ENCODE measurements at places on chromosomes 6 and 20.

DNA sequence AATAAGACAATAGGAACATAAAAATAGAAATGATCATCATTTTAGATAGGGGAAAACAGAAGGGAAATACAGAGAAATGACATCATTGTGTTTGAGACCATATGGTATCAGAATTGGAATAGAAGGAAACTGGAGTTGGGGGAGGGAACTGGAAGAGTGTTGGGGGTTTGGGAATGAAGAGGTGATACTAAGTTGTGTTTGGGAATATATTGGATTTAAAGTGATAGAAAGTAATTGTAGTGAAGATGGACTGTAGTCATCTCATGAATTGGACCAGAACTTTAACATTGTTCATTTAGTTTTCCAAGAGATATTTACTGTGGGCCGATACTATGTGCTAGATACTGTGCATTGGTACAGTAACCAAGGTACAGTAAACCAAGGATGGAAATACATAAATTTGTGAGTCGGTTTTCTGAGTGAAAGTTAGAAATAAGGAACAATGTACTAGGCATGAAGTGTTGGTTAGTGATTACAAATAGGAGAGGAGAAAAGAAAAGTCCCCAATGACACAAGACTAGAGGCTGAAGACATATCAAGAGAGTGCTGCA lies 32.3 kb downstream of the KCNQ5 start:
- no peak for DNase-seq

DNA sequence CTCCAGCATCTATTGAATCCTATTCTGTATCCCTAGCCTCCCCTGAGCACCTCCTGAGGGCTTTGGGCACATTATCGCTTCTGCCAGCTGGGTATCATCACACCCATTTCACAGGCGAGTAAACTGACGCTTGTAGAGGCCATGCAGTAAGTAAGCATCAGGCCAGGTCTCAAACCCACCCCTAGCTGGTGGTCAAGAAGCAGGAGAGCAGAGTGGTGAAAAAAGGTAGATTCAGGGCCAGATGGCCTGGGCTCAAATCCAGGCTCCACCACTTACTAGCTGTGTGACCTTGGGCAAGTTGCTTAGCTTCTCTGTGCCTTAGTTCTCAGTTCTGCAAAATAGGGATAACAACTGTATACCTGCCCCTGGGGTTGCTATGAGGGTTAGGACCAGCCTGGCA lies 19.9 kb downstream of the GRM4 start:
- no peak for DNase-seq

DNA sequence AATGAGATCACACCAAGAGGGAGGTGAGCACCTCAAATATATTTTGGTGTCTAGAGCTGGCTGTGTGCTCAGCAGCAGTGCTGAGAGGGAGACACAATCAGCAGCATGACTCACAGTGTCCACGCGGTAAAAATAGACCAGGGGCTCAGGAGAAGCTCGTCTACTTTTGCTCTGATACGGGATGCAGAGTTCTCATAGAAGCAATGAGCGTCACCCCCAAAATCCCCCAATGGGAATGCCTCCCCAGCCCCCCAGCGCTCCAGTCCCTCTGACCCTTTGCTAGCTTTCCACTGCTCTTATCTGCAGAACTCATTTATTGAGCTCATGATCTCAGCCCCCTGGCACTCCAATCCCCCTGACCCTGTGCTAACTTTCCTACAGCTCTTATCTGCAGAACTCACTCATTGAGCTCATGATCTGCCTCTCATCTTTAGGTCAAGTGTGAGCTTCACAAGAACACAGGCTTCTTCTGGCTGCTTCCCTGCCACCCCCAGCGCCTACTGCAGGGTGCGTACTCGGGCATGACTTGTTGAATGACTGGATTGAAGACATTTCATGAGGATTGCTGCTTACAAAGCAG lies 34.0 kb downstream of the SYNDIG1 start:
- DNase-seq: peak; percentile 71

DNA sequence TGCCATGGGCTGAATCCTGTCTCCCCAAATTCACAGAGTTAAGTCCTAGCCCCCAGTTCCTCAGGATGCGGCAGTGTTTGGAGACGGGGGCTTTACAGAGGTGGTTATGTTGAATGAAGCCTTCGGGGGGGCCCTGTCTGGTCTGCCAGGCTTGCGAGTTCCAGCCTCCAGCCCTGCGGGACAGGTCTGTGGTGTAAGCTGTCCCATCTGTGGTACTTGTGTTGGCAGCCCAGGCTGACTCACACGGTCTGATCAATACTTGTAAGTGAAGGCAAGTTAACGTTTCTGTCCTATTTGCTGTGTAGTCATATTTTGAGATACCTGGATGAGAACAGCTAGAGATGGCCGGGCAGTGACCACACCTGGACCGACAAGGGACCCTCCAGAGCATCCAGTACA lies 51.8 kb upstream of the GPR31 start:
- no peak for DNase-seq

DNA sequence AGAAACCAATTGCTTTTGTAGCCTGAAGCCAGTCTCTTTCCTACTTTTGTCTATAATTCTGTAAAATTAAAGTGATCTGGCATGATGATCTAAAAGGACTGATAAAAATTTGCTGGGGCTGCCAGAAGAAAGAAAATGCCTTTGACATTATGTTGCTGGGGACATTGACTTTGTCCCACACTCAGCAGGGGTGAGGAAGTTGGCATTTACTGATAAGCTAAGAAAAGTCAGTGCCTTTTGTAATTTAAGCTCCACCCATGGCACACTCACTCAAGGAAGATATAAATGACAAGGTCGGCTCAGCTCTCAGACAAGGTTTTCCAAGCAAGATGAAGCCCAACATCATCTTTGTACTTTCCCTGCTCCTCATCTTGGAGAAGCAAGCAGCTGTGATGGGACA lies at the start of gene SEMG1:
Gene SEMG1, plus strand, starts transcription at position 309 of the 400 bp plus-strand sequence. Its CDS starts 21 bp downstream, at position 330.
- DNase-seq: no peak

GRCh38 chr6:16168858-16169257 lies 40.0 kb downstream of the MYLIP start:
- DNase-seq: peak; percentile 70

GRCh38 chr6:127051571-127052260 lies 66.8 kb upstream of the RSPO3 start:
- no peak for DNase-seq

GRCh38 chr20:63856098-63856511 lies 5.2 kb upstream of the ABHD16B start:
- no peak for DNase-seq

DNA sequence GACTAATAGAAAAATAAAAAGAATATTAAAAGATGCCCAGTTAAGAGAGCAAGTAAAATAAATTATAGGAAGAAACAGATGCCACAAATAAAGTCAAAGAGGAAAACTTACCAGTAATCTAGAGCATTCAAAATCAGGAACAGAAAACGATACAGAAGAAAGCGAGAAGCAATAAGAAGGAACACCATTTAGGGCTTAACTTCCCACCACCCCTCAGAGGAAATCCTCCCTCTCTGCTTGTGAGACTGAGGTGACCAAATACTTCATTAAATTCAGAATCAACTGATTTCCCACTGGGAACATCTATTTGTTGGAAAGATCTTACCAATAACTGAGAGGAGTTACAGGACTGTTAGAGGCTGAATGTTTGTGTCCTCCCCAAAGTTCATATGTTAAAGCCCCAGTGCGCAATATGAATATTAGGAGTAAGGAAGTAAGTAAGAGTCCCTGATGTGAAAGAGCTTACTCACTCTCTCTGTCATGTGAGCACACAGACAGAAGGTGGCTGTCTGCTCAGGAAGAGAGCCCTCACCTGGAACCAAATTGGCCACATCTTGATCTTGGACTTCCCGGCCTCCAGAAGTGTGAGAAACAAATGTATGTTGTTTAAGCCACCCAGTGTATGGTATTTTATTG lies 19.5 kb downstream of the KATNA1 start:
- no peak for DNase-seq

DNA sequence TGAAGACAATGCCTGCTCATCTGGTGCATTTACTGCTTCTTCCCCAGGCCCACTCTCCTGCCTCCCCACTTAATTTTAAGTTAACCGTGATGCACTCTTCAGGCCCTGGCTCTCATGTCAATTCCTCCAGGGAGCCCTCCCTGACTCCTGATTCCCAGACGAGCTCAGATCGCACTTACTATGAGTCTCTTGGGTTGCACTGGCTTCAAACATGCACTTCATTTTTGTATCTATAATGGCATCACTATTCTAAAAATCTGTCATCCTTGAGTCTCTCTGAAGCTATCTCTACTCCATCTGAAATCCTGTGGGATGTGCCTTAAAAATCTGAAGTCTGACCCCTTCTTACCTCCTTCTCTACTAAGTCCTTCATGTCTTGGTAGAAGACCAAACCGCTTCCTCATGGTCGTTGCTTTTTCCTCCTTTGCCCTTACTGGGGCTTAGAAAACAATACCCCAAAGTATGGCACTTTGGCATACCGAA lies 24.7 kb downstream of the COX4I2 start:
- no peak for DNase-seq

DNA sequence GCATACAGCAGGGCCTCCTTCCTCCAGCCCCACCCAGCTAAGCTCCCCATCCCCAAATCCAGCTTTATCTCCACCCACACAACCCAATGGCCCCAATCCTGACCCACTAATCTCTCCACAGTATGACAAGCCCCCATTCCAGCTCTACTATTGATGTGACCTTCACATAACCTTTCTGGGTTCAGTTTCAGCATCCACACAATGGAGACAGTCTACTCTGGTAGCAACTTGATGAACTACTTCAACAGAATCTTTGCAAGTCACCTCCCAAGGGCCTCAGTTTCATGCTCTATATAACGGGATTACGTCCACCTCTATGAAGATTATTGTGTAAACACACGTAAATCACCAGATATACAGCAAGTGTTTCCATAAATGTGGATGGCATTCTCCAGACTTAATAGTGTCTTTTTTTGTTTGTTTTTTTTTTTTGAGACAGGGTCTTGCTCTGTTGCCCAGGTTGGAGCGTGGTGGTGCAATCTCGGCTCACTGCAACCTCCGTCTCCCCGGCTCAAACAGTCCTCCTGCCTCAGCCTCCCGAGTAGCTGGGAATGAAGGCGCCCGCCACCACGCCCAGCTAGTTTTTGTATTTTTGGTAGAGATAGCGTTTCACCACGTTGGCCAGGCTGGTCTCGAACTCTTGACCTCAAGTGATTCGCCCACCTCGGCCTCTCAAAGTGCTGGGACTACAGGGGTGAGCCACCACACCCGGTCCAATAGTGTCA lies 1.4 kb downstream of the AHCY start:
- DNase-seq: no peak

DNA sequence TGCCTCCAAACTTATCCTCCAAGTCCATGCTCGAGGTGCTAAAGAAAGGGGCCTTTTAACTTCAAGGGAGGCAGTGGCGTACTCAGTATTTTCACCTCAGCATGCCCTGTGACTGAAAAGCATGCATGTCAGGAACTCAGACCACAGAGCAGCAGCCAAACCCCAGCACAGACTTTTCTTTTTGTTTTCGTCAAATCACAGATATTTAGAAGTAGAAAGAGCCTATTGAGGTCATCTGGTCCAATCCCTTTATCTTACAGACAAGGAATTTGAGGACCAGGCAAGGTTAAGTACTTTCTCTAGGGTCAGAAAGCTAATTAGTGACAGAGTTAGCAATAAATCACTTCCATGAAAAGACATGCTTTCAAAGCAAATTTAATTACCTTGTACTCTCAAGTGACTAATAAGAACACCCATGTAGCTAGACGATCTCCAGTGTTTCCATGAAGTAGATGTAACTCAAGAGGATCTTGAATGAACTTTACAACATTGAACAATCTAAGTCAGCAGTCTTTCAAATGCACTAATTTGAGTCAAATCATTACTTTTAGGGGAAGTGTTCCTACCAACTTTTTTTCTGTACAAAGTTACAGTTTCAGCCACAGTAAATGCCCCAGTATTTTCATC lies 35.9 kb downstream of the MOXD1 start:
- peak; percentile 99 for DNase-seq

DNA sequence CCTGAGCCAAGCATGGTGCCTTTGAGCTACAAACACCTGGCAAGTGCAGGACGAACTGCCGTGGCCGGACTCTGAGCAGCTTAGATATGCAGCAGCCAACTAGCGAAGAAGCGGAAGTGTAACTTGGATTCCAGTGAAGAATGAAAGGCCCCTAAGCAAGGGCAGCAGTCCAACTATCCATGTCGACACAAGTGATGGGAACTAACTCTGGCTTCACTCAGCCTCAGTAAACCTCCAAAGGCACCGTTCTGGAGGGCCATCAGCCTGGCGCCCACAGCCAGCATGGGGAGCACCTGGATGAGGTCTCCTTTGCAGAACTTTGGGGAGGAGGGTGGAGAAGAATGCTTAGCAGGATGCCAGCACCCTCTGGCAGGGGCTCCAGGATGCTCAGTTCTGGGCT lies 78.4 kb upstream of the MLN start:
- DNase-seq: no peak

DNA sequence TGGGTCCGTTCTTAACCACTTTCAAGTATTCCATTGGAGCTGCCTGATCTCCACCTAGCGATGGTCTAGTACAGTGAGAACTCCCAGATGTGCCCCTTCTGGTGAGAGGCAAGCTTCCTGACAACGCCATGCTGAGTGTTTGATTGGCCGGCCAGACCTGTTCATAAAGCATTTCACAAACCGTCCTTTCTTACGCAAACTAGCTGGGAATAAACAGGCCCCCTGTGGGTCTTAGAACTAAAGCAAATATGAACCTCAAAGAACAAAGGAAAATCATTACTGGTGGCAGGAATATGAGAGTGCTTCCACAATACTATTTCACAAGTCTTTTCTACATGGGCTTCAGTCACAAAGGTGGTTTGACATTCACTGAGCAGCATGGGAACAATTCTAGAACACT lies 15.6 kb upstream of the GCNT2 start:
- no peak for DNase-seq

GRCh38 chr20:53559816-53560215 lies 33.8 kb downstream of the ZNF217 start:
- no peak for DNase-seq

DNA sequence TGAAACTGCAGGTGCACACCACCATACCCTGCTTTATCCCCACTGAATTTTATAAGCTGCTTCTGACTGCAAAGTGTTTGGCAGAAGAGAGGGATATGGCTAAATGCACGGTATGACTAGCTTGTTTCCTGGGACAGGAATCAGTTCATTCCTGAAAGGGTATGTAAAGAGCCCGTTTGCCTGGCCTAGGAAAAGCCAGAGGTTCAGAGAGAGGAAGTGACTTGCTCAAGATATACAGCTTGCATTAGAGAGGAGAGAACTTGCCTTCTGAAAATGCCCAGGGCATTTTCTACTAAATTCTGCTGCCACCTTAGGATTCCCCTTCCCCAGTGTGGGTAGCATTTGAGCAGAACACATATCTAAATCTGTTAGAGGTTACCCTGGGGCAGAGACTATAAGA lies 683 bp upstream of the GCNT2 start:
- no peak for DNase-seq

GRCh38 chr6:135423649-135424128 lies 73.9 kb downstream of the AHI1 start:
- DNase-seq: peak; percentile 11

- no peak for DNase-seq
Measured at GRCh38 chr6:43986177-43986825, 141.0 kb downstream of the MRPL14 start.

- DNase-seq: no peak
Measured at GRCh38 chr6:20312606-20313005, 89.1 kb upstream of the E2F3 start.

- DNase-seq: no peak
Measured at GRCh38 chr20:50735813-50736212, 4.4 kb downstream of the PARD6B start.

Measured in SK-N-DZ (cell line).